Stimulated activated CD8-positive, alpha-beta memory T cell treated with anti-CD3 and anti-CD28 coated beads, Interleukin-15, amount 100 ng/mL, for 48 hours (primary cell): ENCODE measurements at places on chromosomes 5 and 9.

- DNase-seq = no peak
Measured at GRCh38 chr9:13716601-13717321, 437.3 kb upstream of the MPDZ start.

- DNase-seq = no peak
Measured at GRCh38 chr9:121735065-121735792, 83.8 kb downstream of the DAB2IP start.

GRCh38 chr5:14861123-14861765, 10.3 kb downstream of the ANKH start:
- DNase-seq = no peak

DNA sequence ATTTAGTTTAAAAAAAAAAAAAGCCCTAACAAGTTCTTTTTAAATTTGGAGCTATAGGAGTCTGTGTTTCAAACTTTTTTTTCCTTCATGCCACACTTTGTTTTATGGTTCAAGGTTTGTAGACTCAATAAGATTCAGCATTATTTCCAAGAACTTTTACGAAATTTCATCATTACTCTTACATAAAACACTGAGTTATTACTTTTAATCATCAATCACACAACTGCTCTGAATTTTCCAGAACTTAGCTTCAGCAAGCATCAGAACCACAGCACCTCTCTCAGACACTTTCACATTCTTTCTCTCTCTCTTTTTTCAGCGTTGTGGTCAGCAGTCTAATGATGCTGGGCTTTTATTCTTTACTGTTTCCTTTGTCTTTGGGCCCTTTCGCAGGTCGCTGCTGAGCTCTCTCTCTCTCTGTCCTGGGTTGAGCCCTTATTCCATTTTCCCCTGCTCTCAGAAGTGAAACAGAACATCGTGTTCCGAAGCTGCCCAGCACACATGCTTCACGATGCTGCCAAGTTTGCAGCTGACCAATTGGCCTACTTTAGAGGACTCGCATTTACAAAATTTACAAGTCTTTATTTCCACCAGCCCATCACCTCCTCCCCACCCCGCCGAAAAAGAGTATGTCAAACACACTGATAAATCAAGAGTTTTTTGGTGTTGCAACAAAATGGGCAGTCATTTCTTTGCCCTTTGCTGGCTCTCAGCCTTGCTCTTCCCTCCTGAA, 44.6 kb upstream of the PIK3R1 start:
- no peak for DNase-seq

GRCh38 chr9:128917151-128917849, 3.5 kb upstream of the PHYHD1 start:
- DNase-seq = no peak

DNA sequence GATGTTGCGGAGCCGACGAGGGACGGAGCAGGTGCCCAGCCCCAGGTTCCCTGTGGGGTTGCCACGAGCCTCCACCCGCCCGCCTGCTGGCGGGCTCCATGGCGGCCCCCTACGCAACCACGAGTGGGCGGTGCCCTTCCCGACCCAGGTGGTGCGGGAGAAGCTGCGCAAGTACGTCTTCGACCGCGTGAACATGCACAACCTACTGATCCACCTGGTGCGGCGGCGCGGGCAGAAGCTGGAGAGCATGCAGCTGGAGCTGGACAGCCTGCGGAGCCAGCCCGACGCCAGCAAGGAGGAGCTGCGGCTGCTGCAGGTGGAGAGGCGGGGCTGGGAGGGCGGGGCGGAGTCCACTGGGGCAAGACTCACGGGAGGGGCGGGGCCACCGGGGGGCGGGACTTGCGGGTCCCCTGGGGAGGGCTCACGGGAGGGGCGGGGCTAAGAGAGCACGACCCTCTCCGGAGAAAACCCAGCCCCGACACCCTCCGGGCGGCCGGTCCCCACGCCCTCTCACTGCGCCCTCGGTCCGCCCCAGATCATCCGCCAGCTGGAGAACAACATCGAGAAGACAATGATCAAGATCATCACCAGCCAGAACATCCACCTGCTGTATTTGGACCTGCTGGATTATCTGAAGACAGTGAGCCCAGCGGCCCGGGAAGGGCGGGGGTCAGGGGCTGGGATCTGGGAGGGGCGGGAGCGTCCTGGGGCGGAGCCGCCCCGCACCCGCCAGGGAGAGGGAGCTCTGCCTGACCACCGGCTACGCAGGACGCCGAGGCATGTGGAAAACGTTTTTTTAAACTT, 3.9 kb downstream of the CCDC183 start:
- peak; percentile 86 for DNase-seq

GRCh38 chr5:54390015-54390414, 65.5 kb upstream of the HSPB3 start:
- no peak for DNase-seq

DNA sequence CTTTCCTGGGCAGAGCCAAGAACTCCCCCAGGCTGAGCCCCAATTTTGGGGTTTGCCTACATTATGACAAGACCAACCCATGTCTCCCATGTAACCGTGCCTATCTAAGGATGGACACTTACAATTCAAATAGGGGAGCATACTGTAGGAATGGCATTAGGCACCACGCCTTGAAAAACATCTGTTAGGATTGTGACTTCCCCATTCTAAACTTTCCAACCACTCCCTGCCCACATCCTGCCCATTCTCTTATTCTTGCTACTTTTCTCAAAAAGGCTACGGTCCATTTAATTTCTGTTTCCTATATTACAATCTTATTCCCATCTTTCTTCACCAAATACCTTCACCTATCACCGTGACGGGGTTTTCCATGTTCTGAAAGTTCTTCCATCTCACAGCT, 99.2 kb downstream of the LPAR1 start:
- DNase-seq = no peak

DNA sequence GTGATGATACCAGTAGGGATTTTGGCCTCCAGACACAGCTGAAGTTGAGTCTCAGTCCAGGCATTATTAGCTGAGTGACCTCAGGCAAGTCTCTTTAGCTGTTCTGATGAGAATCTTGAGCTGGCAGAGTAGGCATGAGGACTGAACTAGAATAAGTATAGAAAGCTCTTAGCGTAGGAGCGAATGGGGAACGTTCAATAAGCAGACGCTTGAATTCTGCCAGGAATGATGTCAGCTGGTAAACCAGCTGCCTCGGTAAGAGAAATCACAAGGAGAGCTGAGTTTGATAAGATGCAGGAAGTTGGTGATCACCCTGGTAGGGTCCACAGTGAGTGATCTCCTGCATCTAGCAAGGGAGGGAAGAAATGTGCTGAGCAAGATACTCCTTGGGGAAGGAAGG, 280.4 kb downstream of the NTRK2 start:
- no peak for DNase-seq

- DNase-seq = no peak
Measured at GRCh38 chr9:32306006-32306405, 78.4 kb upstream of the ACO1 start.

DNA sequence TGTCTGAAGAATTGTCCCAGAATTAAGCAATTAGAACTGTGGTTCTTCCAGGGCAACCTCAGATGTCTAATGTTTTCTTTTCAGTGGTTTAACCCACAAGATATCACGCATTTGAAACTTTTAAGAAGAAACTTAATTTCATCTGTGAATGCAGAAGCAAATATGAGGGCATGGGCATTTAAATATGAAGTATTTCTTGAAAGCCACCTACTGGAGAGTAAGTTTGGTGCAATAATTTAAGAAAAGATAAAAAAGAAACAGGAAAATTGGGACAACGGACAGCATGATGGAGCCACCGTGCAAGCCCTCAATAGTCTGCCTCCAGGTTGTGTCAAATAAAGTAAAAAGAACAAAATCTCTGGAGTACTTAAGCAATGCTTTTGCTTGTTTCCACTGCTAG, 1.2 kb upstream of the CAPSL start:
- no peak for DNase-seq

DNA sequence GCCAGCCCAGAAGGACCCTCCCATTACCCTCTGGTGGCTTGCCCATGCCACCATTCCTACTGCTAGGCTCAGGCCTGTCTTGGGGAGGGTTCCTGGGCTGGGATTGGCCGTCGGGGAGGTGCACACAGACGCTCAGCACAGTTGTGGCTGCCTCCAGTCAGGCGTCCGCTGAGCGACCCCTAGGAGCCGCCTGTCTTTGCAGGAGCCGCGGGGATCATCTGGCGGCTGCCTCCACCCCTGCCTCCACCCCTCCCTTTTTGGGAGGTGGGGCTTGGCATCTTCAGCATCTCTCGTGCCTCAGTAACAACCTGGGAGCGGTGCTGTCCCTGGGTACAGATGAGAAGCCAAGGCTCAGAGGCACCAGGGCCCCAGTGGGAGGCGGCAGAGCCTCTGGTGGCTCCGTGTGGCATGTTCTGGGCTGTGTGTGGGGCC, 39.6 kb downstream of the RXRA start:
- no peak for DNase-seq

- DNase-seq = no peak
Measured at GRCh38 chr9:13367784-13368183, 88.3 kb upstream of the MPDZ start.

DNA sequence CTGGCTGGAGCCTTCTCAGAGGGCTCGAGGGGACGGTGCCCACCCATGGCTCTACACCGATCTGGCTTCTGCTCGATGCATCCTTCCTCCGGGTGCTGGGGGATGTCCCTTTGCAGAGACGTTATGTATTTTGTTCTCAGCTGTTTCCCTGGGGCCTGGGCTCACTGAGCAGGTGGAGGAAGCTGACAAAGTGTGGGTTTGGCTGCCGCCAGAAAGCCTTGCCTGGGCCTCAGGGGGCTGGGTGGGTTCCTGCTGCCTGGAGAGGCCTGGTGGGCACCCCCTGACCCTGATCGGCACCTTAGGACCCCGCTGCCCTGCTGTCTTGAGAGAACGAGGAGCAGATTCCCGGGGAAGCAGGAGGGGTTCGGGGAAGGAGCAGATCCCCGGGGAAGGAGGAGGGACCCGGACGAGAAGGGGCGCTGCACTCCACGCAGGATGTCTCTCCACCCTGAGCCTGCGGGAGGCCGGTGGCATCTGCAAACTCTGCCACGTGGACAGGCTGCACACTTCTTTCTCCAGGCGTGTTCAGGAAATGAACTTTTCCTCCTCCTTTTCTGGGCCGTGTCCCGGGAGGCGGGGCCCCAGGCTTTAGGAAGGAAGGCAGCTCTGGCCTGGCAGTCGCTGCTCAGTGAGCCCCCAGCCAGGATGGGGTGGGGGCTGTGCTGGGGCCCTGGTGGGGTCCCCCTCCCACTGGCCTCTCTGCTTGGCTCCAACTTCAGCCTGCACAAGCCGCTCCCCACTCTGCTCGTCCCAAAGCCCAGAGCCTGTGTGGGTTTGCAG, 148.9 kb downstream of the RXRA start:
- no peak for DNase-seq

- peak; percentile 21 for DNase-seq
Measured at GRCh38 chr5:115461506-115462290, 82.9 kb downstream of the FEM1C start.

- DNase-seq = no peak
Measured at GRCh38 chr9:15032860-15033259, 122.6 kb upstream of the FREM1 start.

- DNase-seq = no peak
Measured at GRCh38 chr5:150590979-150591695, 49.3 kb upstream of the SYNPO start.

- DNase-seq = no peak
Measured at GRCh38 chr9:1713841-1714240, 301.3 kb upstream of the SMARCA2 start.

GRCh38 chr5:73126957-73127356, 6.6 kb downstream of the TMEM171 start:
- no peak for DNase-seq

DNA sequence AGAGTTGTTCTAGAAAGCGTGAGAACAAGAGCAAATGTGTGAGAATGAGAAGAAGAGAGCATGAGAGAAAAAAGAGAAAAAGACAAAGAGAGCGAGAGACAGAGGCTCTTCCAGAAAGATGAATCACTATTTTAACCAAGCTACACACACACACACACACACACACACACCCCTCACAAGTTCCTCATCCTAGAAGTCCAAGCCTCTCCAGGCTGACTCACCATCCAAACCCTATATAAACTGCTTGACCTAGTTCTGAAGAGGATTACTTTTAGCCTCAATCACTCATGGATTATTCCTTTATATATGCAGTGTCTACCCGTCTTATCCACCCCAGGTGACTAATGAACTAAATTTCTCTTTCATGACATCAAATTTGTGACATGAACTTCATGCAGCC, 37.6 kb downstream of the C9orf57 start:
- DNase-seq = no peak

GRCh38 chr9:91062281-91062680, 260.7 kb downstream of the SYK start:
- no peak for DNase-seq

DNA sequence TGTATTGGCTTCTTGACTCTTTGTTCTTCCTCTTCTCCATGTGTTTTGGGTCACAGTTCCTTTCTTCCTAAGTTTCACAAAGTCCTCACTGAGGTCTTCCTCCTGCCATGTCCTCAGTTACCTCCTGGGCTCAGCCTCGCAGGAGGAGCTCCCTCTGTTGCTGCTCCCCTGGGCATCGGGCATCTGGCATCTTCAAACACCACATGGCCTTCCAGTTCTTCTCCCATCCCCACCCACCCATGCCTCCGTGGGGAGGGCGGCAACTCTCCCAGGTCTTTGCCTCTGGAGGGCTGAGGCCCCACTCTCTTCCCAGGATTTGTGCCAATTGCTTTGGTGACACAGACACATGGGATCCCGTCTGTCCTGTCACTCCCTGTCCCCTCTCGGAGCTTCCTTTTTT, 22.8 kb downstream of the MRPL36 start:
- no peak for DNase-seq

DNA sequence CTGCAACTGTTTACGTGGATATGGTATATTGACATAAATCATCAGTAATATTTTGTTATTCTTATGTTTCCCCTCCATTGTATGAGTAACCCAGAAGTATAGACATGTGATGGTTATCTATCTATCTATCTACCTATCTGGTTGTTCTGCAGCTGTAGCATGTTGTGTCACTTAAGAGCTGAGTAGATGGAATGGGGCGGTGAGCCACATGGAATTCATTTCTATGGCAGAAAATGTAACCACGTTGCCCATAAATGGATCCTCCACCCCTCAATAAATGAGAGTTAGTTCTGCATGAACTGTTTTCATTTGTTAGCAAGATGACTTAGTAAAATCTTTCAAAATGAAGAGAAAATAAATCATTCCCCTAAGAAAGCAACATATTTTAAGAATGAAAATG, 553.2 kb downstream of the MAT2B start:
- DNase-seq = no peak

GRCh38 chr9:121774715-121775613, 123.5 kb downstream of the DAB2IP start:
- DNase-seq = no peak

GRCh38 chr5:34591723-34592122, 64.4 kb upstream of the RAI14 start:
- no peak for DNase-seq

- no peak for DNase-seq
Measured at GRCh38 chr5:135565266-135565665, 13.5 kb downstream of the CXCL14 start.
